ENCODE measurements at places on chromosomes 6 and 20.

- no peak for DNase-seq
These were observed 122.7 kb downstream of the SMOC2 start for GRCh38 chr6:168563656-168564055.

GRCh38 chr6:87105823-87106222 is 10.9 kb upstream of the CGA start:
- DNase-seq: no peak

- DNase-seq: no peak
These were observed 71.7 kb upstream of the CEP85L start for GRCh38 chr6:118722829-118723813.

DNA sequence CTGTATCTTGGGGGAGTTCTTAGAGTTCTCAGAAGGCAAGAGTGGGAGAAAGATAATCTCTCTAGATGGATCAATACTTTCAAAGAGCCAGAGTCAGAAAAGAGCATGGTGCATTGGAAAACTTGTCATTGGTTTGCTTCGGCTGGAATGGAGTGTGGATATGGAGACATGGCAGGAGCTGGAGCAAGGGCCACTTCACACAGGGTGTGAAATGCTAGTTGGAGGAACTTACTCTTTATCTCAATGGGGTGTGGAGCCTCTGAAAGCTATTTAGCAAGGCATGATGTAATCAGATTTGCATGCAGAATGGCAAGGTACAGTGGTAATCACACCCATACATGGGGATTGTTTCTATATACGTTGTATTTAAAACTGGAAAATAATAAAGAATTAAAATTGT is 31.5 kb upstream of the PAQR8 start:
- no peak for DNase-seq

DNA sequence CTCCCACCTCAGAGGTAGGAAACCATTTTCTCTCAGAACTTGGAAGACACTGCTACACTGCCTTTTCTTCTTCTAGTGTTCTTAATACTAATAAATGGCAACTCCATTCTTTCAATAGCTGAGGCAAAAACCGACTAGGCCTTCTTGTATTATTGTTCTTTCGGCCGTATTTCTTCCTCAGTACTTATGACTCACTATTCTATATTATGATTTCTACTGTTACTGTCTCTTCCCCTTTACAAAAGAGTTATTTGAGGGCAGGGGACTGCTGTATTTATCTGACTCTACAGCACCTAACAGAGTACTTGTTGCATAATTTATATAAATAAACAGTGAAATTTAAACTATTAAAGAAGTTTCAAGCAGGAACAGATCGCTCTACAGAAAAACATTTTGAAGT is 3.1 kb downstream of the DNAAF9 start:
- DNase-seq: no peak
